Effector memory CD4-positive, alpha-beta T cell (primary cell): ENCODE measurements at places on chromosomes 3 and 15.

DNA sequence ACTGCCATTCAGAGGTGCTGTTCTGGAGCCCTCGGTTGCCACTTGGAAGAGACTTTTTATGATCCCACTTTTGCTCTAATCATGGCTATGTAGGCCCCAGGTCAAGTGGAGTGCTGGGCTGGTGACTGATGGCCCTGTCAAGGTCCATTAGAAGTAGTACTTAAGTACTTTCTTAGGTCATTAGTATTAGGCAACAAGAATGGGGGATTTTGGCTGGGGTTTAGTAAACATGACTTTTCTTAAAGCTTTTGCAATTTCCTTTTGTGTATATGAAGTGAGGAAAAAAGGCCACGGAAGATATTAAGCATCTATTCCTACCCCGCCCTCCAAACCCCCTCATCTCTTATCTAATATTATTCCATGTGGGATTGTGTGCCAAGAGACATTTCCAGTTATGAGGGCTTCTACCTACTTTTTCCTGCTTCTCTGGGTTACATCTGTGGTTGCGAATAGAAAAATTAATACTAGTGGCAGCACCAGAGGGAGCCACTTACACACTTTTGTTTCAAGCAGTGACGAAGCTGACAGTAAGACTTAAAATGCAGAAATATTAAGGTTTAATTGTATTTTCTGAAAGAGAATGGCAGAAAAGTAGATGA is 13.9 kb downstream of the NLGN1 start:
- no peak for DNase-seq

- DNase-seq, result peak; percentile 51
Measured at GRCh38 chr3:129606636-129607390, at the start of gene PLXND1. Gene PLXND1 (minus strand): TSS chr3:129606676. CDS start chr3:129606639, 37 bp downstream.

DNA sequence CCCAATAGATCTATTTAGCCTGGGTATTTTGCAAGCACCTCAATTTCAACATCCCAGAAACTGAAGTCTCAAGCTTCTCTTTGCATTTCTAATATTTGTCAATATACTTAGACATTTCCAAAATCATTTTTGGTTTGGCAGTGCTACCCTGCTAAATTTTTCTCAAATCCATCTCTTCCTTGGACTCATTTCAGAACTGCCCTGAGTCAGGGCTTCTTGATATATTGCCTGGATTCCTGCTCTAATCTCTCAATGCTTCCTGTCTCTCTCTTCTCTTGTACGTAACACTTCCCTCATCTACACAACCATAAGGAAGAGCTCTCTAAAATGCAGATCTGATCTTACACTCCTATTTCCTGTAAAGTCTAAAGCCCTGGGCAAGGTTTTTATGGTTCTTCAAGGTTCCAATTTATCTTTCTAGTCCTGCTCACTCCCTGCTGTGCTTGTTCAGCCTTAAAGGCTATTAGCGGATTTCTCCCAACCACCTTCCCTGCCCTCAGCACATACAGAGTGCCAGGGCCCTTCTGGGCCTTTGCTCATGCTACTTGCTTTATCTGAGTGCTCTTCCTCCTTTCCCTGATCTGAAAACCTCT is 53.0 kb upstream of the MME start:
- no peak for DNase-seq

GRCh38 chr3:34504775-34505174 is 706.3 kb downstream of the PDCD6IP start:
- no peak for DNase-seq

DNA sequence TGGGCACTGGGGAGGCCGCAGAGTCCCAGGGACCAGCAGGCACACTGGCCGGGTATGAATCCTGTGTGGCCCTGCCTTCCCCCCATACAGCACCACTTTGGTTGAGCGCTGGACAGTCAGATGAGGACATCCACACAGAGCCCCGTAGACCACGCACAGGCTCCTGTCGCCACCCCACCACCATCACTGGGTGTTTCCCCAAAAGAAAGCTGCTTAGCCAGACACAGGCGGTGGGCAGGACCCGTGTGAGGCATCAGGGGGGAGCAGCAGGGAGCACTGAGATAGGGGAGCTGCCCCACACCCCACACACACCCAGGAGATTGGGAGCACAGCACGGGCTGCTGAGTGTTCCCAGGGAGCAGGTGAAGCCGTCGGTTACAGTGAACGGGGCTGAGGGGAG is 42.4 kb upstream of the SLC41A3 start:
- no peak for DNase-seq

DNA sequence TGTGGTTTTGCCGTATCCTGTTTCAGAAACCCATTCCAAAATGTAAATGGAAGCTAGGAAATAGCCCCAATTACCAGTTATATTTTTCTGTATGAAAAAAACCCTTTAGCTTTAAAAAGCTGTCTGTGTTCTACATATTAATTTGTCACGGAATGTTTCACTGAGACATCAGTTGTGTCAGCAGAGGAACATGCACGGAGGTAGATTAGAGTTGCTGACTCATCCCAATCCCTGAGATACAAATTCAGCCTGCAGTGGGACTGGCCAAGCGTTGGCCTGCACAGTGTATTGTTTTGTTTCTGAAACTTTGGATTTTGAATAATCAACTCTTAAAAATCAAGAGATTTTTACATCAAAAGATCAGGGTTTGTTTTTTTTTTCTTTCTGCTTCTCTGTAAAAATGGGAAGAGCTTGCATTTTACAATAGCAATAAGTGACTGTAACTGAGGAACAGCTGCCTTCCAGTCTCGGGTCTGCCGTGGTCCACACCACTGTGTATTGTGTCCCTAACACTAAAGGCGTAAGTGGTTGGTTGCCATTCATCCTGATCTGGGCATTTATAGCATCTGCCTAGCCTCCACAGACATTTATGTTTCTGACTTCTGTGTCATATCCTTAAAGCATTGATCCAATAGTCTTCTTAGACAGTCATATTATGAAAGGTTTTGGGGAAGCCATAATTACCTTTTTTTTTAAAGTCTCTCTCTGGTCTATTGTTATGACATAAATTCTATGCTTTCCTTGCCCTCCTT is 218.1 kb downstream of the ADAMTSL3 start:
- DNase-seq, result no peak

GRCh38 chr3:171888466-171888865 is 45.3 kb downstream of the TMEM212 start:
- DNase-seq, result no peak

DNA sequence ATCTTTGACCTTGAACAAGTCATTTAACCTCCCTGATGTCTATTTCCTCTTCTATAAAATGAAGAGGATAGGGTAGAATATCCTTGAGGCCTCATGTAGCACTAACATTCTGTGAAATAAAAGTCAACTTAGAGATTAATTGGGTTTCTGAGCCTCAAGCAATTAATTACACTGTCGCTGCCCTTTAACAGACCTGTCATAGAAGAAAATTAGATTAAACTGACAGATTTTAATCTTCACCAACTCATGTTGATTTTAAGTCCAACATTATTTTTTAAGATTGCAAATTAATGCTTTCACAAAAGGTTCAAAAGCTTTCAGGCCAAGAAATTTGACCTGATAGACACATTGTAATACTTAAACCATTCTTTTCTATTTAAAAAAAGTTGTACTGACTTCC is 8.1 kb upstream of the MNS1 start:
- no peak for DNase-seq

DNA sequence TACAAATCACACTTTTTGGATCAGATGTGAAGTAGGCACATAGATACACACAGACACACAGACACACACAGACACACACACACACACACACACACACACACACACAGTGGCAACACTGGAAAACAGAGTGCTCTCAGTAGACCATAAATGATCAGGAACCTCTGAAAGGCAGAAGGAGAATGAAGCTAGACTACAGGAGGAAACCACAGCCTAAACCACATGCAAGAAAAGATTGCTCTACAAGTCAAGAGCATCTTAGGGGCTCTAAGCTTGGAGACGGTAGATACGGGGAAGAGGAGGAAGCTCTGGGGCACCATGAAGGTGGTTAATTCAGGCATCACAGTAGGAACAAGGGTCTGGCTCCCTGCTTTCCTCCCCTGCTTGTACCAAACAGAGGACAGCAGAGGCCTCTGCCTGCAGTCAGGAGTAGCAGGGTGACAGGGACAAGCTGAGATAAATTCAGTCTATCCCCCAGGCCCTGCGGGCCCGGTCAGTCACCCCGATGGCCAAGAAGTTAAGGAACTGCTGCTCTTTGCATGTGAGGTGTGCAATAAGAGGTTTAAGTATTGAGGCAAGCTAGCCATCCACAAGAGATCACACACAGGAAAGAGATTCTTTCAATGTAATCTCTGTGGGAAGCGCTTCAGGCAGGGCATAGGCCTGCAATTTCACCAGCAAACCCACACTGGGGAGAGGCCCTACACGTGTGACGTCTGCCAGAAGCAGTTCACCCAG is 23.5 kb upstream of the ARPIN start:
- DNase-seq, result no peak

- no peak for DNase-seq
Measured at GRCh38 chr3:100928638-100929428, 64.4 kb downstream of the ABI3BP start.

DNA sequence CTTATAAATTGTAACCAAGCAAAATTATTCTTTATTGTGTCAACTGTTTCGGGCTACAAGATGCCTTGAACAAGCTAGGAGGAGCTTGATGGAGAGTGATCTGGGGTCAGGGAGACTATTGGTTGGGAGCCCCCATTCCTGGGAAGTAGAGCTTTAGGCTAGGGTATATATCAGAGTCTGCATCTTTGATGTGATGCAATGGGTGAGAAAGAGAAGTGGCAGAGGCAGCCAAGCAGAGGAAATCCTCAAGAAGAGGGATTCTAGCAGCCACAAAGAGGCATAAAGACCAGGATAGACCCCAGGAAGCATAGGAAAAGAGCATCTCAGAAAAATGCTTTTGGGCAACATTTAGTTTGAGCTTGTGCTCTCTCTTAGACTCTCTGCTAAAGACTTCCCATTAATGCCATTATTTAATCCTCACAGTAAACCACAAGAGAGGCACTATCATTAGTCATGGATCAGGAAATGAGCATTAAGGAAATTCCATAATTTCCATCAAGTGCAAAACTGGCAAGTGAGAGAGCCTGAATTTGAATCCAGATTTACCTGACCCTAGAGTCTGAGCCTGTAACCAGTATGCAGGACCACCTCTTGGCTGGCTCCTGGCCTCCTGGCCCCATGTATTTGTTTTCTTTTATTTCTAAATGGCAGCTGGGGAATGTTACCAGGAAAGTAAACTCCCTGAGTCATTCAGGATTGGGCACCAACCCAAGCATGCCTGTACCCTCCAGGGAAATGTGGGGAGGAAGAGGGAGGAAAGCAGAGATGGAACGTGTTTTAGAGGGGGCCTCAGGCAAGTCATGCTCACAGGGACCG is 118.7 kb downstream of the RPL22L1 start:
- no peak for DNase-seq

DNA sequence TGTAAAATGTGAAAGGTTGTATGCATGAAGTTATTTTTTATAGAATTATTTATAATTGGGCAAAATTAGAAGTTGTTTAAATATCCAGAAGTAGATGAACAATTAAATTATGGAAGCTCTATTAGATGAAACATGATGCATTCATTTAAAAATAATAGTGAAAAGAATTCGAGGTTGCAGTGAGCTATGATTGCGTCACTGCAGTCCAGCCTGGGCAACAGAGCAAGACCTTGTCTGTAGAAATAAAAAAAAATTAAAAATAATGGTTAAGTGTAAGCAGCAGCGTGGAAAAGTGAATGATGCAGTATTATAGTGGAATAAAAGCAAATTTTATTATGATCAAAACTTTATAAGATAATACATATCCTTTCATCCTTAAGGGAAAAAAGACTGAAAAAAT is 14.3 kb downstream of the BUB1B start:
- DNase-seq, result no peak

- no peak for DNase-seq
Measured at GRCh38 chr15:58228718-58229117, 90.5 kb downstream of the AQP9 start.

GRCh38 chr3:132211896-132212295 is 105.3 kb upstream of the ACP3 start:
- no peak for DNase-seq
